Activated CD4-positive, alpha-beta T cell treated with anti-CD3 and anti-CD28 coated beads, Interleukin-2, Interleukin-6, amounts not matched to agents 100 ng/mL and 50 ng/mL, durations not matched to agents 16 hours and 8 hours (primary cell): ENCODE measurements at places on chromosomes 12 and 14.

GRCh38 chr12:17928708-17929366 is 161.2 kb downstream of the RERGL start:
- DNase-seq = no peak

- no peak for DNase-seq
Measured at GRCh38 chr14:95531473-95531872, 3.4 kb upstream of the GLRX5 start.

DNA sequence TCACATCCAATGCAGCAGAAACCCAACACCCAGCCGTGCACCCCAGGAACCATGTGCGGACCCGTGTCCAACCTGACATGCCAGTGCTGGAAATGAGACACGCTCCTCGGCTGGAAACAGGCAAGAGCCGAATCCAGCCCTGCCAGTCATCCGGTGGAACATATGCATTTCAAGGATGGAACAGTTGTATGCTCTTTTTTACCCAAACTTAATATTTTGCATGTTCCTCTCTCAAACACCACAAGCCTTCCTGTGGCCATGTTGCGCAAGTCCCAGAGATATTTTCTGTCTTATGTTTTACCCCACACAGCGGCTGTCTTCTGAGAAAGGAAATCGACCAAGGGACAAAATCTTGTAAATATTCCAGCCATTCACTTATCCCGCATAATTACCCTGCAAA is 196.9 kb downstream of the BCL11B start:
- no peak for DNase-seq

- no peak for DNase-seq
Measured at GRCh38 chr14:103521438-103521950, 1.1 kb downstream of the CKB start.
